Activated CD4-positive, alpha-beta T cell treated with anti-CD3 and anti-CD28 coated beads, Interleukin-10, Interleukin-2, amounts not matched to agents 100 ng/mL and 50 ng/mL, durations not matched to agents 16 hours and 8 hours (primary cell): ENCODE measurements at places on chromosomes 3 and 15.

DNA sequence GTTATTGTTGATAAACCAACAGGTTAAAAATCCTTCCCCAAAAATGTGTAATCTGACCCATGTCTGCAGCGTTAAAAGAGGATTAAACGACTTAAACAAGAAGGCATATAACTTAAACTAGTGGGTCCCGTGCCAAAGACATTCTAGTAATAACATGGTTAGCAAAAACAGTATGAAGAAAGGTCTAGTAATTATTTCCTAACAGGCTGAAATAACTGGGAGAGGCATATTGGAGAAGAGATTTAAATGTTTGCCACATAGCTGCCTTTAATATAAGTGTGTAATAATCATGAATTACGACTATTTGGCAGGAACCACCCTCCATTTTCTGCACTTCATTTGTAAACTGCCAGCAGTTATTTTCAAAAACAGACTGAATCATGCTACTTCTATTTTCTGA lies 67.7 kb upstream of the CSPG5 start:
- DNase-seq: no peak

DNA sequence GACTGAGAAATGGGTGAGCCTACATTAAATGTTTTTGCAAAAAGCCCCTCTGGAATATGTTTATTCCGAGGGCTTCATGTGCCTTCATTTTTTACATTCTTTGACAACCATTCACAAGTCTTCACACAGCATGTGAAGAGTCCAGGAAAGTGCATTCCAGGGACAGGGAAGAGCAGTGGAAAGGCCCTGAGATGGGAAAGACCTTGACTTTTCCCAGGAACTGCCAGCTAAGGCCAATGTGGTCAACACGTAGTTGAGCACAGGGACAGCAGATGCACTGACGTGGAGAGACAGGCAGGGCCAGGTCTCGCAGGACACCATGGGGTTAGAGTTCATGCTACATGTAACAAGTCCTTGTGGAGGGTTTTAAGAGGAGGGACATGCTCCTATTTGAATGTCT lies 21.7 kb downstream of the SSR3 start:
- DNase-seq: no peak

GRCh38 chr3:42129014-42129953 lies 38.1 kb downstream of the TRAK1 start:
- DNase-seq: peak; percentile 26

DNA sequence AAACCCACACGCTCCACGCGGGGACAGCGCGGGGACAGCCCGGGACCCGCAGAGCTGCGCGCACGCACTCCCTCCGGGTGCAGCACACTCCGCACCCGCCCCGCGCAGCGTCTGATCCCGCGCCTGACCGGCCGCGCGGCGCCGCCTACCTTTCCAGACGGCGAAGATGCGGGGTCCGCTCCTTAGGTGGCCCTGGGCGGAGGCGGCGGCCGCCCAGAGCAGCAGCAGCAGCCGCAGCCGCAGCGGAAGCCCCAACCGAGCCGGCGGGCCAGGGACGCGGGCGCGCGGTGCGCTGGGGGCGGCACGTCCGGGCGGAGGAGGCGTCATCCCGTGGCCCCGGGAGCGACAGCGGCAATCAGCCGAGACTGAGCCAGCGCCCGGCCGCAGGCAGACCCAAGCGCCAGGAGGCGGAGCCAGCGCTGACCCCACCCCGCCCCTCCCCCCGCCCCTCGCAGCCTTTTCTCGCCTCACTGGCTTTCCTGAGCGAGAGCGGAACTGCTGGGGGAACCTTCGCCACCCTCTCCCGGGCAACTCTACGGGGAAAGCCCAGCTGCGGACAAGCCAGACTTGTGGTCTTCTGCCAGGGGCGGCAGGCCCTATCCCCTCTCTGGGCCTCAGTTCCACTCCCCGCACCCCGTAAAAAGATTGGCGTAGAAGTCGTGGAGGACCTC lies at the start of gene SEMA7A:
SEMA7A (minus strand) TSS at position 367 of the 671 bp plus-strand sequence; CDS start at position 327, 40 bp downstream.
- peak; percentile 91 for DNase-seq

DNA sequence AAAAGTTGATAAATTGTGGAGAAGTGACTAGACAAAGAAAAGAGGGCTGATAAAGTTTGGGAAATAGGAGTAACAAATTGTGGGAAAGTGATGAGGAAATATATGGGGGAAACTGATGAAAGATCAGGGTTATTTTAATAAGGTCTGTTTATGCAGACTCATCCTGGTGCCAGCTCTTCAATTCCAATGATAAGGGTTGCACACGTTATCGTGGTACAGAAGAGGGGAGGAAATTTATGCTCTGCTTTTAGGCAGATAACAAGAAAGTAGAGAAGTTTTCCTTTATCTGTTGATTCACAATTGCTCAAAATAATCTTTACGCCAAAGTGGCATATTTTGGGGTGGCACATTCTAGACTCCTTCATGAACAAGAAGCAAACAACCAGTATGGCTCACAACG lies 32.1 kb upstream of the LIPC start:
- no peak for DNase-seq

DNA sequence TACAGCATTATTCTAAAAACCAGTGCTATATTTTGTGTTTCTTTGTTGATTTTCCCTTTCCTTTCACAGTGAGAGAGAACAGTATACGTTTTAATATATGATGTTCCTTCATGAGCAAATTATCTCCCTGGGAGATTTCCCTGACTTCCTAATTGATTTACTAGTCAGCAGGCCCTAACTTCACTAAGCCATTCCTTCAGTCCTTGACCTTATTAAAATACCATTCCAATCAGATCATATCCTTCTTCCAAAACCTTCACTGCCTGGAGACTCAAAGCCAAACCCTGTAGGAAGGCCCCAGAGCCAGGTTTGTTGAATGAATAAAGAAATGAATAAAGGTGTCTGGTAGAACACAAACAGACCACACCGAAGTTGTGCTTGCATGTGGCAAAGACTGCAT lies 43.8 kb upstream of the ARHGEF3 start:
- DNase-seq: no peak

DNA sequence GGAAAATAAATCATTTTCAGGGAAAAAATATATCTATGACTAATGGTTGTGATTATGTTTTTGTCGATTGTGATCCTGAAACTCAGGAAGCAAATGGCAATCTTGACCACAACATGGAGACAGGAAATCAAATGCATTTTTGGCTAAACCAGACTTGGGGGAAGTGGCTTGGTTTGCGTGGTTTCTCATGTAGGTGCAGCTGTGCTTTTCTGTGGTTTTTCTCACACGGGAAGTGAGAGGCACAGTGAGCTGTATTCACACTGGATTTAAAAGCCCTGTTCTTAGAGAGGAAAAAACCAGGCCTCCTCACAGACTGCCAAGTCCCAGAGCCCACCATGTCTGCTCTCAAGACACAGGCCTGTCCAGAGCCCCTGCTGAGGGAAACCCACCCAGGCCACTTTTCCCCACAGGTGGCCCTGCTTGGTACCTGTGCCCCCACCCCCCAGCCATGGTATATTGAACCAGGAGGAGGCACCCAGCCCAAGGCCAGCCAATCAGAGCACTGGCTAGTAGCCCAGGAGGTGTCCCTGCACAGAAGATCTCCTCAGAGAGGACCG lies 46.1 kb downstream of the BTD start:
- DNase-seq: peak; percentile 92

DNA sequence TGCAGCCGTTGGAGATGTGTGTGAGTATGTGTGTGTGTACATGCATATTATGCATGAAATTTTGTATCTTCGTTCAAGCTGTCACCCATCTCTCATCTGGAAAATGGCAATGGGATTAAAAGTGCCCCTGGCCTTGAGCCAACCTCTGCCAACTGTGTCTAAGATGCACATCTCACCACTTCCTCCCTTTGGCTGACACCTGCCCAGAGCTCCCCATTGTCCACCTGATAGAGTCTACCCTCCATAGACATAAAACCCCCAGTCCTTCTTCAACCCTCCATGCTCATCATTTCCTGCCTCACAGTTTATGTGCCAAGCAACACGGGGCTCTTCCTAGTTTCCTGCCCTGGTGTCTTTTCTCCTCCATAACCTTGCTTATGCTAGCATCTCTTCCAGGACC lies 187.5 kb upstream of the HES1 start:
- DNase-seq: no peak

DNA sequence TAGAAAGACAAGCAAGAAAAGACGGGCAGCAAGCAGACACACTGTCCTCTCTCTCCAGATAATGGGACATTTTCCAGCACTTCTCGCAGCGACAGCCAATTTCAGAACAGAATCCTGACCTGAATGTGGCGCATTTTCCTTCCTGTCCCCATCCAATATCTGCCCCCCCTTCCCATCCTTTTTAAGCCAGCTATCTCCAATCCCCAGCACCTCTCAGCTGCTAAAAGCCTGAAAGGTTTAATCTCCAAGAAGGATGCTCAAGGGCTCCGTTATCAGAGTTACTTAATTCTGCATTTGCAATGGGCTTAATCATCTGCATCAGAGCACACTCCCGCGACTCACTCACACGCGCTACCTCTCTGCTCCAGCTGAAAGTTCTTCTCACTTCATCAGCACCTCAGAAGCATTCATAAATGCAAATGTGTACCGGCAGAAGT lies 50.5 kb downstream of the SRGAP3 start:
- DNase-seq: no peak

DNA sequence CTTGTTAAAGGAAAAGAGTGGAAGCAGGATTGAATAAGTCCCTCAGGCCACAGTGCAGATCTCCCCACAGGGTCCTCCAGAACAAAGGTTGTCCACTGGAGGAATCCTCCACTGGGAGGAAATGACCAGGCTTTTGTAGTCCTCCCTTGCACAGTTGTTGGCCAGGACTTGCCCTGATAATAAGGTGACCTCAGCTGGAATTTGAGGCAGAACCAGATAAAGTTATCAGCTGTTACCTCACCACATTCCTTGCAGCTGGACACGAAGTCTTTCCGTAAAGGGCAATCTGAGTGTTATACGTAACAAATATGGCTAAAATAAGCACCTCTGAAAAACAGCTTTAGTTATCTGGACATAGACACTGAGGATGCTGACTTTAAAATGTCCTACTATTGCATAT lies 83.5 kb upstream of the NAALADL2 start:
- DNase-seq: no peak

DNA sequence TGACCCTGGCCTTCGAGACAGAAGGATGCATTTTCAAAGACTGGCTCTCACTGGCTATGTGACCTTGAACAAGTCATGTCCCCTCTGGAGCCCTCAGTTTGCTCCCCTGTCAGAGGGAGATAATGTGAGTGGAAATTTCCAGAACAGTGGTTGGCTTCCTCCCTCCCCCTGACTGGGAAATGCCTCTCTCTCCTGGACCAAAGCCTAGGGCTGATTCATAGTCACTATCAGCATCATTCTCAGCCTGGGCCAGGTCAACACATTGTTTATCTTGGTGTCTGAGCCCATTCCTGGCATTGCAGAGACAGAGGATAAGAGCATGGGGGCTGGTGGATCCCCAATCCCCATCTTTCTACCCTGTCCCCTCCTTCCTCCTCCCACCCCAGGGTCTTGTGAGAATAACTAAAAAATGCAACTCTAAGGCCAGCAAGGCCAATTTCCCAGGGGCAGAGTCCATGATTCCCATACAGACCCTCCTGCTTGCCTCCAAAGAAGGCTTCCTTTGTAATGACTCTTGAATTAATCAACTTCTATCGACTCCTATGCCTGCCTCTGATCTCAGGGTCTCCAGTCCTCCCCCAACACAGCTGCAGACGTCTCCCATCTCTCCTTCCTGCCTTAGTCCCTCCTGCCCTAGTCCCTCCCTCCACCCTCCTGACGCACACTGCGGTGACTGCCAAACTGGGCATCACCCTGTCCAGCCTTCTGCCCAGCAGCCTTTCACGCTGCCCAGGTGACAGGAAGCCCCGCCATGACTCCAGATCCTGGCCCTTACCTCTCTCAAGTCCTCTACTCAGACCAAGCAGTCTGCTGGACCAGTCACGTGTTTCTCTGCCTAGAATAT lies 35.4 kb upstream of the CORO2B start:
- DNase-seq: no peak

DNA sequence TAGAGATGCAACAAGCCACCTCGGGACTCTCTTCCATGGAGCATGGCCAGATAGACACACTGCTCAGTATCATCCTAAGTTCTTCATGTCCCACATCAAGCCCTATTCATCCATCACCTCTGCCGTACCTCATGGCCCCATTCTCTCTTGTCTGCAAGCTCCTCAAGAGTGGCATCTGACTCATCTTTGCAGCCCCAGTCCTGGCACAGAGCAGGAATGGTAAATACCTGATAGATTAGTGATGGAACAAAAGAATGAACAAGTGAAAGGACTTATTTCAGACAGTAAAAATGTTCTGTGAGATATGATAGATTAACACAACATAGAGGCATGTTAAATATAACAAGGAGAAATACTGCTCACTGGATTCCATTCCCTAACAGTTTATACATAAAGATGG lies 176.4 kb downstream of the ISL2 start:
- no peak for DNase-seq

GRCh38 chr3:169327546-169328356 lies 335.8 kb downstream of the MECOM start:
- DNase-seq: no peak

GRCh38 chr3:178159691-178160220 lies 376.5 kb upstream of the KCNMB2 start:
- no peak for DNase-seq

DNA sequence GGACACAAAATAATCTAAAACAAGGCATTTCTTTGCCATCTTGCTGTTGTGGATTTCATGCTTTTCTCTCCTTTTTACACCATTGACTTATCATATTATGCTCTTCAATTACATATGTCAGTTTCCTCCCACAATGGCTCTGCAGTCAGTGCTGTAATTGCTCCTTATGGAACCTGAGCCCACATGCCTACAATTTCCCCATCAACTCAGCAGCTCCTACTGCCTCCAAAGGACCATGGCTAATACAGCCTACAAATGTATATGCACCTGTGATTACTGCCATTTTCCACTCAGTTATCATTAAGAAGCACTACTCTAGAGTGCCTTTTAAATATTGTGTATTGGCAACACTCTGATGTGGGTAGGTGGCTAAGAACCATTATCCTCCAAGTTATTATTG lies 30.8 kb downstream of the RTP4 start:
- DNase-seq: no peak

DNA sequence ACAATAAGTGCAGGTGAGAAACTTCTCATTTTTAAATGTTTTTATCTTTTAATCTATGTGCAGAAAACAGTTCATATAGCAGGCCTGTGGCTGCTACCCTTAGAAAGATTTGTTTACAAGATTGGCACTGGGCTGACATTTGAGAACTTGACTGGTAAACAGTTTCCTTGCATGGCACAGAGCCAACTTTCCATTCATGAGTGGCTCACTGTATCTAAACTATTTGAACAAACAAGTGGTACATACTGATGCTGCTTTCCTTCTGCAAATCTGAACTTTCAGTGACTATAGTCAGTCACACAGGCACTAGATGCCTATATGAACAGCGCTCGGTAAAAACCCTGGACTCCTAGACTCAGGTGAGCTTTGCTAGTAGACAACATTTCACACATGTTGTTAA lies 6.3 kb upstream of the GTPBP8 start:
- DNase-seq: no peak

- DNase-seq: no peak
Observed at GRCh38 chr15:96331945-96332636, 1.6 kb downstream of the NR2F2 start.

GRCh38 chr3:122948408-122948807 lies 79.2 kb downstream of the SEMA5B start:
- no peak for DNase-seq

DNA sequence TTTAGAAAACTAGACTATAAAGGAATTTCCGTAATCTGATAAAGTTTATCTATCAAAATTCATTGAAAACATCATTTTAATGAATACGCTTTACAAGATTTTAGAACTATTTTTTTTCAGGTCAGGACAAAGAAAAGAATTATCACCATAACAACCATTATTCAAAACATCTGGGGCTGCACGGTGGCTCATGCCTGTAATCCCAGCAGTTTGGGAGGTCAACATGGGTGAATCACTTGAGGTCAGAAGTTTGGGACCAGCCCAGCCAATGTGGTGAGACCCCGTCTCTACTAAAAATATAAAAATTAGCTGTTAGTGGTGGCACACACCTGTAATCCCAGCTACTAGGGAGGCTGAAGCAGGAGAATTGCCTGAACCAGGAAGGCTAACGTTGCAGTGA lies 260.4 kb downstream of the WNT5A start:
- DNase-seq: no peak
